ENCODE measurements at places on chromosomes 6 and 20.

- no peak for DNase-seq
- H3K36me3 ChIP-seq = no peaks in the 10 kb centered on the region
- no peaks in the 10 kb centered on the region for H3K4me1 ChIP-seq
Observed at GRCh38 chr6:132144456-132144855, 193.3 kb upstream of the CCN2 start.

GRCh38 chr6:13539572-13539971, 34.8 kb upstream of the SIRT5 start:
- H3K27me3 ChIP-seq = no peaks in the 10 kb centered on the region
- H3K4me1 ChIP-seq = peaks cover 4% of the 10 kb centered on the region
- no peak overlapping the region for H3K4me3 ChIP-seq
- no peaks in the 10 kb centered on the region for H3K36me3 ChIP-seq
- DNase-seq = no peak
- no peak overlapping the region for H3K27ac ChIP-seq

- H3K27me3 ChIP-seq = no peaks in the 10 kb centered on the region
- H3K36me3 ChIP-seq = no peaks in the 10 kb centered on the region
- no peaks in the 10 kb centered on the region for H3K4me1 ChIP-seq
- DNase-seq = no peak
- H3K4me3 ChIP-seq = no peak overlapping the region
Observed at GRCh38 chr6:149261364-149262040, 56.0 kb upstream of the TAB2 start.

DNA sequence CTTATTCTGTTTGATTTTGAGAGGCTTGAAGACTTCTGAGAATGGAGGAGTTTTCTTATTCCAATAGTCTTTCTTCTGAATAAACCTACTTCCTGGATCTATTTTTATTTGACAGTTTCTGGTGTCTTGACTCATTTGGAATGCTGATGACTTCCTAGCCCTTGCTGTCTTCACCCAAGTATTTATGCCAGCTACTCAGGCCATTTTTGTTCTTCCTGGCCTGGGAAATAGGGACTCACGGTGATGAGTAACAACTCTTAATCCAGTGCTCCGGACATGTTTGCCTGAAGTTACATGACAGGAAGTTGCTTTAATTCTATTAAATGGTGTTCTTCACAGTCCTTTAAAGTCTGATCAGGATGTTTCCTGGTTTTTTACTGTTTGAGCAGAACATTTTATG, 272.1 kb upstream of the EYS start:
- no peaks in the 10 kb centered on the region for H3K36me3 ChIP-seq
- H3K4me1 ChIP-seq = no peaks in the 10 kb centered on the region
- no peak overlapping the region for H3K4me3 ChIP-seq
- no peak for DNase-seq

All from Peyer's patch (tissue), 4 donors.